ENCODE measurements at places on chromosomes 2 and 18. TPM values are rescaled to one million over a fixed set of nuclear protein-coding genes. Genes with fewer than 3 reads are reported as not detected.

The HRH4 gene
- 0.06 TPM for polyA plus RNA-seq

The C2orf80 gene
- not detected for polyA plus RNA-seq

The SLC4A5 gene
- 2.9 TPM for polyA plus RNA-seq

The CTAGE1 gene
- not detected for polyA plus RNA-seq

The RAB3GAP1 gene
- 36.7 TPM for polyA plus RNA-seq

The EML6 gene
- 52.3 TPM for polyA plus RNA-seq

The STEAP3 gene
- polyA plus RNA-seq, result 25.5 TPM

The RNMT gene
- polyA plus RNA-seq, result 30.4 TPM

The AGAP1 gene
- 31.5 TPM for polyA plus RNA-seq

The SIGLEC15 gene
- polyA plus RNA-seq, result 0.19 TPM

The NT5DC4 gene
- not detected for polyA plus RNA-seq

The SH3BP4 gene
- 19.4 TPM for polyA plus RNA-seq

The CHRNG gene
- 167 TPM for polyA plus RNA-seq

The TWIST2 gene
- polyA plus RNA-seq, result 7.3 TPM

The HMSD gene
- polyA plus RNA-seq, result not detected

The SLC8A1 gene
- polyA plus RNA-seq, result 7.2 TPM

The ACTR3 gene
- polyA plus RNA-seq, result 108 TPM

The DYSF gene
- polyA plus RNA-seq, result 185 TPM

The REG3A gene
- polyA plus RNA-seq, result not detected

The ASIC4 gene
- polyA plus RNA-seq, result 0.48 TPM

The TBR1 gene
- polyA plus RNA-seq, result not detected

The PPP4R1 gene
- polyA plus RNA-seq, result 57.2 TPM

The SULT1C4 gene
- 17.3 TPM for polyA plus RNA-seq

The KLHL14 gene
- 0.06 TPM for polyA plus RNA-seq

The ABCB11 gene
- polyA plus RNA-seq, result not detected

The SGO2 gene
- polyA plus RNA-seq, result 5.9 TPM

The SLC9A2 gene
- polyA plus RNA-seq, result 1.9 TPM

The SH2D6 gene
- polyA plus RNA-seq, result 0.89 TPM

The GAL3ST2 gene
- not detected for polyA plus RNA-seq

The TDRD15 gene
- polyA plus RNA-seq, result not detected

The KCNG2 gene
- polyA plus RNA-seq, result 0.86 TPM

The UGT1A8 gene
- not detected for polyA plus RNA-seq

The TFPI gene
- polyA plus RNA-seq, result 49.6 TPM

The IL37 gene
- not detected for polyA plus RNA-seq

The COBLL1 gene
- 7.3 TPM for polyA plus RNA-seq

The ALPP gene
- polyA plus RNA-seq, result not detected

The ACVR1C gene
- polyA plus RNA-seq, result 0.19 TPM

The GPD2 gene
- 13.9 TPM for polyA plus RNA-seq

The CNTNAP5 gene
- 0.06 TPM for polyA plus RNA-seq

All from hindlimb muscle (tissue), 1 donor.